Stimulated activated CD4-positive, alpha-beta T cell treated with anti-CD3 and anti-CD28 coated beads, Interleukin-15, amount 100 ng/mL, for 24 hours (primary cell): ENCODE measurements at places on chromosomes 3 and 15.
A peak's percentile ranks its signal among the peaks of the same experiment; 100 is the strongest.

DNA sequence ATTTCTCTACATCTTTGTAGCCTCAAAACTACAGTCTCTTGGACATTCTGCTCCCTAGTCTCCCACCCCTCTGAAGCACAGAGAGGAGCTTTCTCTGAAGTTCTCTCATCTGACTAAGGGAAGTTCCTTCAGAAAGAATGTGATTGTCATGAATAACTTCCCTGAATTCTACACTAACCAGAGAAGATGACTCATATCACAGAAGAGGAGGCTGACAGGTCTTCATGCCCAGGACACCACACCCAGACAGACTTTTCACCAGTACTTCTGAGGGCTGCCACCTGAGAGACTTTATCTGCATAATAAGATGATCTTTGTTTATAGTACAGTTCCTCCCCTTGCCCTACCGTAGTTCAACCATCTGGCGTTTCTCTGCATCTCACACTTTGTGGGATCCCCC is 52.8 kb downstream of the CDIN1 start:
- no peak for DNase-seq

GRCh38 chr3:8987645-8988383 is 24.5 kb upstream of the RAD18 start:
- peak; percentile 74 for DNase-seq

DNA sequence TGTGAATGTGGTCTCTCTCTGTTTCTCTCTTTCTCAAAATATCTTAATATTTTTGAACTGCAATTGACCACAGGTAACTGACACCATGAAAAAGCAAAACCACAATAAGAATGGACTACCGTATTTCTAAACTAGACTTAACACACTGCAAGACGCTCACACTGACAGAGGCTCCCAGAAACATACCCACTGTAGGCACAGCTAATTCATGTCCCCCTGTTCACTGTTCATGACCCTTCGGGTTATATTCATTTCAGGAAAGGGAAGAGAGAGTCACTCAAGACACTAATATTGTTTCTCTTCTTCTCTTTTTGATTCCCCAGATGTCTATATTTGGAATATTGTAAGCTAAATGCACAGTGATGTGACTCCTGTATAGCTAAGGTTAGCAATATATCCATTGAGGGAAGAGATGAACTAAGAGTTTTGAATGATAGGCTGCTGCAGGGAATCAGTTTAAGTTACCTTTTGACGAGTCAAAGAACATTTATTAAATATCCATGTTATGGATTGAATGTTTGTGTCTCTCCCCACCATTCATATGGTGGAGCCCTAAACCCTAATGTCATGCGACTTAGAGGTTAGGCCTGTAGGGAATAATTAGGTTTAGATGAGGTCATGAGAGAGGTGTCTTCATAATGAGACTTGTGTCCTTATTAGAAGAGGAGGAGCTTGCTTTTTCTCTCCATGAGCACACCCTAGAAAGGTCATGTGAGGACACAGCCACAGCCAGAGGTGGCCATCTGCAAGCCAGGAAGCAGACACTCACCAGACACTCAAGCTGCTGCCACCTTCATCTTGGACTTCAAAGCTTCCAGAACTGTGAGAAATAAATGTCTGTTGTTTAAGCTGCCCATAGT is 216.6 kb upstream of the GRM7 start:
- no peak for DNase-seq

GRCh38 chr3:44439499-44440295 is 37.8 kb downstream of the ZNF445 start:
- peak; percentile 81 for DNase-seq

DNA sequence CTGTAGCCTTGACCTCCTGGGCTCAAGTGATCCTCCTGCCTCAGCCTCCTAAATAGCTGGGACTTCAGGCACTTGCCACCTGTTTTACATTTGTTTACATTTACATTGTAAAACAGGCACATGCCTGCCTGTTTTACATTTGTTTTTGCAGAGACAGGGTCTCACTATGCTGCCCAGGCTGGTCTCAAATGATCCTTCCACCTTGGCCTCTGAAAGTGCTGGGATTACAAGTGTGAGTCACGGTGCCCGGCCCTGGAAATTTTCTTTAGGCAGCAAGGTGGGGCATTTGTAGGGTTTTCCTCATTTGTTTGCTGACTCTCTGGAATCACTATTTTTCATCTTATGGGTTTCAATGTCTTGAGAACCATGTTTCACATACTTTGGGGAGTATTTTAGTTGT is 25.0 kb downstream of the PIF1 start:
- no peak for DNase-seq

DNA sequence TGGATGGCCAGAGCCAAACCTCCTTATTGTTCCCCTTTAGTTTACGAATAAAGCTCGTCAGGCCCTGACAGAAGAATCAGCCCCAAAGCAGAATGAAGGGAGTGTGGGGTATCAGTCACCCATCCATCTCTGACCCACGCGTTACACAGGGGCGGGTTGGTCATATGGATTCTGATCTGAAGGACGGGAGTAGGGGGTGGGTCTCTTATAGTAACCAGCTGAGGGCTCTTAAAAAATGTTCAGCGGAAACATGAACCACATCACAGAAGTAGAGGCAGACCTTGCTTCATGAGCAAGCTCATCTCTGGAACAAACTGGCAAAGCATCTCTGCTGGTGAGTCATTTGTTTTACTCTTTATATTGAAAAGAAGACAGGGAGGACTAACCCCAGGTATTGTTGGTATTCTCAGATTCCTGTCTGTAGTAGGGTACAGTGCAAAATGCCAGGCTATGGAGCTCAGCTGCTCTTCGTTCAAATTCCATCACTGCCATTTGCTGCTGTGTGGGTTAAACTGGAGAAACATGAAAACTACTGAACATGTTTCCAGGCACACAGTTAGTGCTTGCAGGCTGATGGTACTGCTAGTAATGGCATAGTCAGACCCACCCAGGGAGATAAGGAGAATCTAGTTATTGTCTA is at the start of gene CXCR6:
CXCR6 (plus strand) TSS at position 258 of the 640 bp plus-strand sequence. CDS start 3,018 bp downstream, outside the sequence.
- DNase-seq = peak; percentile 57

DNA sequence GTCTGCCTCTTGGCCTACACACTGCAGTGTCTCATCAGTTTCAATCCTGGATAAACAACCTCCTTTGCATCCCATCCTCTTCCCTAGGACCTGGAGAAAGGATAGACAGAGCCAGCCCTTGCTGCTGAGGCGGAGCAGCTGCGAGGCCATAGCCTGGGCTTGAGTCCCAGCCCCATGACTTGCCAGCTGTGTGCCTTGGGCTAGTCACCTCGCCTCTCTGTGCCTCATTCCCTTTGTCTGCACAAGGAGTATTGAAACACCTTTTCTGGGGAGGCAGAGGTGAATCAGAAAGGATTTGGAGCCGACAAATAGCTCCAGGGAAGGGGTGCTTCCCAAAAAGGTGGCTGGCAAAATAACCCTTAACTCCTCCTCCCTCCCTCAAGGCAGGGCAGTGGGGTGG is 65.0 kb upstream of the SLC6A1 start:
- DNase-seq = no peak

DNA sequence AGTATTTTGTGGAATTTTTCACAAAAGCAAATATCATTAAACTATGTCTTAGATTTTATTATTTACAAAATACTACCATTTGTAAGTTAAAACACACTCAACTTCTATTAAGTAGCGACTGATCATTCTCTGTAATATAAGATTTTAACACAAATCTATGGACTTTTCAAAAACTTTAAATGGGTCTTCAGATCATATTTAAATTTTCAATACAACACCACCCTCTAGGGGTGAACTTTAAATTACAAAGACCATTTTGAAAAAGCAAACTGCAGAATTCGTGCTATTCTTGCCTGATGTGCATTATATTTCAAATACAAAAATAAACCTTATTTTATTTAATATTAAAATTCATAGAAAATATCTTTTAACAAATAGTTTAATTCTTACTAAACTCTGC is 8.2 kb upstream of the VGLL4 start:
- no peak for DNase-seq

DNA sequence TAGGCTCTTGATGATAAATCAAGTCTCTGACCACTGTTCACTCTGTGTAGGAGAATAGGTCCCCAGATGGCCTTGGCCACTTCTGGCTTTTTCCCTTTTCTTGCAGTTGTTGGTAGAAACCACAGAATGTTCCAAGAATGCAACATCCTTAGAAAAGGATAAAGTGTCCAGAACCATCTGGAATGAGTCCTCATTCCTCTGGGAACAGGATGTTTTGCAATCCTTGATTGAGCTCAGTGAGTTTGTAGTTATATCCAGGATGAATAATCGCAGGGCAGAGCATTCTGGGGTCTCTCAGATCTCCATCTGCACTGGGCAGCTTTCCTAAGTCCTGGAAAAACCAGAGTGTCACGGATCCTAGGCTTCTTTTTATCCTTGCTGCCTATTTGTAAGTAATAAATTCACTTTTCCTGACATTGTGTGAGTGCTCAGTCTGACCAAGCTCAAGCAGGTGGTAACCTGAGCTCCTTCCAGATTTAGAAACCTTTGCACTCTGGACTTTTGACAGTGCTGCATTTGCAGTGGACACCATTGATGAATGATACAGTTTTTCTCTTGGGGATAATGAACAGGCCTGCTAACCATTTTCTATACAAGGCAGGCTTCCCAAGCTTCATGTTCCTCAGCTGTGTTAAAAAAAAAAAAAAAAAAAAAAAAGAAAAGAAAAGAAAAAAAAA is 1028.6 kb downstream of the OTOL1 start:
- no peak for DNase-seq

DNA sequence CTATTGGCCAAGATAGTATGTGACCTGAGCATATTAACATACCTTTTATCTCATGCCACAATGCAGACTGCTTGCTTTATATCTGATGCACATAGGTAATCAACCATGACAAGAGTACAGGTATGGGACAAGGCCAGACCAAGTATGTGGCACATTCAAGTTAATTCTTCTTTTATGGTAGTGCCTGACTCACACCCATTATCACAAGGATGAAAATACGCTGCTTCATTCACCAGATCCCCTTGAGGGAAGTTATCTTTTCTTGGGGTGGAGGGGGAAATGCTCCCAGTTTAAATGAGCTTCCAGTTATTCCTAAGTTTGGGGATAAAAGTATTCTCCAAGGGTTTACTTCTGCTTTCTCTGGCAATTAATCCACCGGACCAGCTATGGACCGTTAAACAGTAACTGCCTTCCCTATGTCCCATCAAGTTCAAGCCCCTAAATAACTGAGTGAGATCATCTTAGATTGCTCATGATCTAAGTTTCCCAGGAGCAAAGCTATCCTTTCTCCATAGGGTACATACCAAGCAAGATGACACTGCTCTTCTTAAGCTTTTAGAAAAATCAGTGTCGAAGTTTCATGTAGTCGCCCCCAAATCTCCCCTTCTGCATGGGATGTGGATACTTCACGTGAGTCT is 1.9 kb downstream of the COL8A1 start:
- DNase-seq = no peak

DNA sequence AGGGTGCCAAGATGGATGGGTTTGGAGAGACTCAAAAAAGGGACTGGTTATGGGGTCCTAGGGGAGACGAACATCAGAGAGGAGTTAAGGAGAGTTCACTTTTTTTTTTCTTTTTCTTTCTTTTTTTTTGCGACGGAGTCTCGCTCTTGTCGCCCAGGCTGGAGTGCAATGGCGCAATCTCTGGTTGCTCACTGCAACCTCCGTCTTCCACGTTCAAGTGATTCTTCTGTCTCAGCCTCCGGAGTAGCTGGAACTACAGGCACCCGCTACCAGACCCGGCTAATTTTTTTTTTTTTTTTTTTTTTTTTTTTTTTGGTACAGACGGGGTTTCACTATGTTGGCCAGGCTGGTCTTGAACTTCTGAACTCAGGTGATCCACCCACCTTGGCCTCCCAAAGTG is 1.2 kb downstream of the SPINT1 start:
- DNase-seq = no peak

DNA sequence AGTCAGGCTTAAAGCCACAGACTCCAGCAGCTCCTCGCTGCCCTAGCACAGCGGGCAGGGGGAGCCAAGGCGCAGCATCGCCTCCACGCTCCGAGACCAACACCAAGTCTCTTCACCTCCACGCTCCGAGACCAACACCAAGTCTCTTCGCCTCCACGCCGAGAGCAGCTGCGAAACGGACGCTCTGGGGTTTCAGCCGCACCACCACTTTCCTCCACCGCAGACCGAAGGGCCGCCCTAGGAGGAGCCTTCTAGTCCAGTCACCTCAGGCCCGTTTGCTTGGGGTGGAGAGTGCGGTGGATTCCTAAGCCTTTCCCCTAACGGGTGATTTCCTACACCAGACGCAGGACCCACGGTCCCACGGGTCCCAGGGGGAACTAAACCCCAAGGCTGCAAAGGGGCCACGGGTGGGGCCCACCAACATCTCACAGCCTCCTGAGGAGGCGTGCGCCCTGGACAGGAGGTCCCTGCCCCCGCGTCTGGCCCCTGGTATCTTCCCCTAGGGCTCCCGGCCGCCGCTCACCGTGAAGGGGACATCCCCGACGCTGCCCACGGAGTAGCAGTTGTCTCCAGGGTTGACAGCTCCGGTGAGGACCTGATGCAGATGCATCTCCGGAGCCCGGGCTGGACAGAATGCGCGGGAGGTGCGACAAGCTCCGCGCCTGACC is 501 bp downstream of the DMXL2 start:
- DNase-seq = peak; percentile 67

DNA sequence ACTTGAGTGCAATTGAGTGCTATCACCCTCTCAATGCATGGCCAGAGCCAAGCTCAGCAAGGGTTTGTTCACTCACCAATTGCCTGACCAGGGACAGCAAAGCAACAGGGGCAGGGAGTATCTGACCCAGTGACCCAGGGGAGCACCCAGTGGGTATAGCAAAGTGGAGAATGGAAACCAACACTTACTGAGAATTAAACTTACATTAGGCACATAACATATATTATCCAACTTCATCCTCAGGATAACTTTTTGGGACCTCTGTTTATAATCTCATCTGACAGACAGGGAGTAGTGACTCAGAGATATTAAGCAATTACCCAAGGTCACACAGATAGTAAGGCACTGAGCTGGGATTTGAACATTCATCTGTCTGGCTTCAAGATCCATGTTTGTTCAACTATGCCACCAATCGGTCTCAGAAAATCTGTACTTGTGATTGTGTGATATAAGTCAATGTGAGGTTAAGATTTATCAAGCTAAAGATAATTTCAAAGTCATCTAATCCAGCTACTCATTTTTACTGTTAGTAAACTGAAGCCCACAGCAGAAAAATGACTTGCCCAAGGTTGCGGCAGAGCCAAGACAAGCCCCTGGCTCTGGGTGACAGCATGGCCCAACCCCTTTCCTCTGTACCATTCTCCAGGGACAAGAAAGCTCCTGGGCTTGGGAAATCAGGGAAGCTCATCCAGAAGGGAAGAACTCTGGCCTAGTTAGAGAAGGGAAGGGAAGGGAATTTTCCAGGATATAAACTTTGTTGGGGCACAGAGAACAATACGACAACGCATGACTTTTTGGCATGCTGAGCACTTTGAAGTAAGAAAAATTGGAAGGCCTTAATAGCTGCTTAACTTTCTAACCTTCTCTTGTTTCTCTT is 138.0 kb upstream of the SMAD3 start:
- no peak for DNase-seq
